ENCODE measurements at places on chromosomes 4 and X. TPM values are rescaled to one million over a fixed set of nuclear protein-coding genes. Genes with fewer than 3 reads are reported as not detected.

- no peak for DNase-seq
Measured at GRCh38 chrX:120536061-120536460, 24.7 kb downstream of the CUL4B start.

GRCh38 chr4:147987252-147987651, 255.4 kb downstream of the ARHGAP10 start:
- DNase-seq, result no peak

DNA sequence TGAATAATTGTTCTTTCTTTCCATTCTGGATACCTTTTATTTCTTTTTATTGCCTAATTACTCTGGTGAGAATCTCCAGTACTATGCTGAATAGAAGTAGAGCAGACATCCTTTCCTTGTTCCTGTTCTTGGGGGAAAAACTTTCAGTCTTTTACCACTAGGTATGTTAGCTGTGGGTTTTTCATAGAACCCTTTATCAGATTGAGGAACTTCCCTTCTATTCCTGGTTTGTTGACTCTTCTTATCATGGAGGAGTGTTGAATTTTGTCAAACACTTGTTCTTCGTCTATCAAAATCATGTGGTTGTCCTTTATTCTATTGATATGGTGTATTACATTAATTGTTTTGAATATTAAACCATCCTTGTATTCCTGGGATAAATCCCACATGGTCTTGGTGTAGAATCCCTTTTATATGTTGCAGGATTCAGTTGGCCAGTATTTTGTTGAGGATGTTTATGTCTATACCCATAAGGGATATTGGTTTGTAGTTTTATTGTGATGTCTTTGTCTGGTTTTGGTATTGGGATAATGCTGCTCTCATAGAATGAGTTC, 23.6 kb downstream of the SH3BP2 start:
- no peak for DNase-seq

HERC6 gene
- total RNA-seq, result 3.2 TPM

DNA sequence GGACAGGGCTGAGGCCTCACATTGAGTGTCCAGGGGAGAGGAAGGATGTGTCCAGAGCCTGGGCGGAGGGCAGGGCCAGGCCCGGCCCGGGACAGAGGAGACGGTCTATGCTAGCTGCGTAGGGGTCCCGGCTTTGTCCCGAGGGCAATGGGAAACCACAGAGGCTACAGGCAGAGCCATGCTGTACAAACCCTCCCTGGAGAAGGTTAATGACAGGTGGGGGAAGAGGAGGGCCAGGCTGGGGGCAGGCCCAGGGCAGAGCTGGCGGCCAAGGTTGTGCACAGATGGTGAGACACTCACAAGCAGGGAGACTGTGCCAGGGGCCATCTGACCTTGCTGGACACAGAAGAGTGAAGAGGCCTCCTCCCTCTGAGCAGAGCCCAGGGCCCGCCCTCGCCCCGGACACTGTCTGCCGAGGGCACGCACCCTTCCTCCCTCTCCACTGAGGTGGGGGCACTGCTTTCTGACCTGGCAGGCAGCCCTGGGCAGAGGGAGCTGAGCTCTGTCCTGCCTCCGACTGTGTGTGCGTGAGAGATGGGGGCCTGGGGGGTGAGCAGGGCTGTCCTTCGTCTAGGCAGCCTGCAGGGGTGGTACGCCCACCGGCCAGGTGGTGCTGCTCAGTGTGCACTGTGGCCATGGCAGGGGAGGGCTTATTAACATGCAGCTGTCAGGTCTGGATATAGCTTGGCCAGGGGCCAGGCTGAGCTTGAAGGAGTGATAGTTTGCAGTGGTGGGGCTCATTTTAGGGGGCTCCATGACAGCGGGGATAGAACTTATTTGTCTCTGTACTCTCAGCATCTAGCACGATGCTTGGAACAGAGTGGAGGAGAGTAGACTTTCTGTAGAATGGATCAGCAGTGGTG, 75.7 kb upstream of the LRPAP1 start:
- DNase-seq, result no peak

All from endothelial cell (in vitro differentiated cells).